ENCODE measurements at places on chromosomes 6 and 20.
A peak's percentile ranks its signal among the peaks of the same experiment; 100 is the strongest.

DNA sequence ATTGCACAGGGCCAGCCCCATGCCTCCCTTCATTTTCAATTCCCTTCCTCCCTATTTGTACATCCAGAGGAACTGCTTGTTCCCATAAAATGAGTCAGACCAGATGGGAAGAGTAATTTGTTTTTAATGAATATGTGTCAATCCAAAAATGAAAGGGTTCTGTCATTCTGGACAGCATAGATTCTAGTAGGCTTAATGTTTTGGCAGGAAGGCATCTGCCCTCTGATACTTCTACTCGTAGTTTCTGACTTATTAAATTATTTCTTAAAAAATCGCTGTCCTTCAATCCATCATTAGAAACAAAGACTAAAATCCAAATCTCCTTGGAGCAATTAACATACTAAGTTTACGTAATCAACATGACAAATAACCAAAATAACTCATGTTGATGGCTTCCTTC is 665.5 kb downstream of the TENT5A start:
- DNase-seq: no peak

DNA sequence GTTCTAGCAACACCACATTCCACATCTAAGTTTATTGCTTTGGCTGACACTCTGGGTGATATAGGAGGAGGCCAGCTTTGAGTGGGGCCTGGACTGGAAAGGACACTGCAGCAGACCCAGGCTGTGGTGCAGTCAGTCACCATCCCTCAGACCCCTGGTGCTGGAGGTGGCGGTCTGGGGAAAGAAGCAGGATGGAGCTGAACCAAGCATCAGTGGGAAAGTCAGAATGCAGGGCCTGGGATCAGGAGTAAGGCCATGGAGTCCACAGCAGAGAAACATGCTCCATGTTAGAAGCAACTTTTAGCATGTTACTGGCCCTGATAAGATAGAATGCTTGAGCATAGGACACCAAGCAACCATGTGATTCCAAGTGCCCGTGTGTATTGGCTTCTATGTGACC is 5.9 kb downstream of the HLA-A start:
- DNase-seq: no peak

DNA sequence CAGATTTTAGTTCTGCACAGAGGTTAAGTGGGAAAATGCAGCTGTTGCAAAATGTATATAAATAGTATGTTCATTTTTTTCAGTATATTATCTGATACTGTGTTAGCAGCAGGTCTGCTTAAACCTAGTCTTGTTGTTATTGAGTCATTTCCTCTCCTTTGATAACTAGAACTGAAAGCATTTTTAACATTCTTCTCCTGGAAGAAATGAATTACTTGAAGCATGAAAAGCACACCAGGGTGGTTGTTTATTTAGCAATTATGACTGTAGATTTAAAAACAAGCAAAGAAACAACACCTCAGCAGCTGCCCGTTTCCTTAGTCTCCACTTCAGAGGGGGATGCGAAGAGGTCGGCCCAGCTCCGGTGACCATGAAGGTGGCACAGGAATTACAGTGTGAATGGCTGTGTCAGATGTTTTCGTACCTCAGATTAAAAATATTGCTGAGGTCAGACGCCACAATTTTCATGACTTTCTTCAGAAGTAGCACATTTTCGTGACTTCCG is 53.5 kb downstream of the GOPC start:
- no peak for DNase-seq

- DNase-seq: no peak
Observed at GRCh38 chr20:46044896-46045295, 15.9 kb downstream of the SLC12A5 start.

DNA sequence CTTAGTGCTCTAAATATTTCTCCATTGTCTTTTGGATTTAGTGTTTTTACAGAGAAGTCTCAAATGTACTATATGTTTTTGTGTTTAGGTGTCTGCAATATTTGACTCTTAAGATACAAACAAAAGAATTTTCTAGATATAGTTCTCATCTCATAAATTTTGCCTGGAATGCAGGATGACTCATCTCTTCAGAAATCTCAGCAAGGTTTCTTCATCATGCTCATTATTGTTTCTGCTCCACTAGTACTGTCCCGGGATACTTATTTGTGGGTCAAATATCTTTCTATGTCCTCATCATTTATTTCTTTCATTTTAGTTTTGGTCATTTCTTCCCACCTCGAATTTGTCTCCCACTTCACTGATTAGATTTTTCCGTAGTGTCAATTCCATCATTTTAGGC is 9.5 kb downstream of the AHI1 start:
- DNase-seq: no peak

- no peak for DNase-seq
Observed at GRCh38 chr20:51249215-51249614, 226.3 kb upstream of the KCNG1 start.

GRCh38 chr6:119966484-119966883 is 616.9 kb upstream of the MAN1A1 start:
- DNase-seq: no peak

DNA sequence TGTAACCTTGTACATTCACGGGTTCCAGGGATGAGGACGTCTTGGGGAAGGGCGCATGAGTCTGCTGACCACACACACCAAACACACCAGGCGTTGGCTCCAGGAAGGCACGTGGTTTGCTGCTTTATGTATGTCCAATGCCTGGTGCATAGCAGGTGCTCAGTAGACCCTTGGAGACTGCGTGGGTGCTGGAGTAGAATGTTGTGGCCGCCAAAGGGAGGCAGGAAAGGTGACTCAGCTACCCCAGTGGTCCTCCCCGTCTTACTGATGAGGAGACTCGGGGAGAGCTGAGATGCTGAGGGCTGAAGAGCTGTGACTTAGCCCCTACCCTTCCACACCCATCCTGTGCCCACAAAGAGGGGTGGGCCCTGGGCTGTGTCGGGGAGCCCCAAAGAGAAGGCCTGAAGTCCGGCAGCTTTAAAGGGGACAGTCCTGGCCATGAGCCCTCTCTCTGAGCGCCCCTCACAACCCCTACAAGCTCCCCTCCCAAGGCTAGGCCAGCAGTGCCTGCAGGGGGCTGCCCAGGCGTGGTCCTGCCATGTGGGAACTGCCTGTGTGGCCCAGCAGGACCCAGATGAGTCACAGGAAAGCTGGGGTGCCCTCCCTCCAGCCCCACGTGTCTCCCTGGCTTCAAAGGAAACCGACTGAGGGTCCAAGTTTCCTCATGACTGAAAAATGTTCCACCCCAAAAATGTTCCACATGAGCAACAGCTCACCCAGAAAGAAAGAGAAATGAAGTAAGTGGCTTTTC is 28.0 kb upstream of the PTGIS start:
- peak; percentile 23 for DNase-seq

DNA sequence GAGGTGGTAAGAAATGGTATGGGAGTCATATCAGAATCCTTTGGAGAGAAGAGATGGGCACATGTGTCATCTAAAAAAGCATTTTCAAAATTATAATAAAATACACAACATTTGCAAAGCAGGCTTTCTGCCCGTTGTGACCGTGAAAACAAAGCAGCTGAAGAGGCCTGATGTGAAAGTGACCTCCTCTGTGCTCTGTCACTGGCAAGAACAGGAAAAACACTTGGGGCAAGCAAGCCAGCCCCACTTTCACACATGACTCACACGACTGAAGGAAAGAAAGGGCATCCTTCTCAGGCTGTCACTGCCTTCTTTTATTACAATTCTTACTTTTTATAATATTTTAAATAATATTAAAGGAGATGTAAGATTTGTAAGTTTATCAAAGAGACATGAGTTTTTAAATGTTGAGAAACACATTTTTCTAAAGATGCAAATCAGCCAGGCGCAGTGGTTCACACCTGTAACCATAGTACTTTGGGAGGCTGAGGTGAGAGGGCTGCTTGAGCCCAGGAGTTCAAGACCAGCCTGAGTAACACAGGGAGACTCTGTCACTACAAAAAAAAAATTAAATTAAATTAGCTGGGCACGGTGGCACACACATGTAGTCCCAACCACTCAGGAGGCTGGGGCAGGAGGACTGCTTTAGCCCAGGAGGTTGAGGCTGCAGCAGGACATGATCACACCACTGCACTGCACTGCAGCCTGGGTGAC is 143.7 kb downstream of the BTBD9 start:
- DNase-seq: no peak

DNA sequence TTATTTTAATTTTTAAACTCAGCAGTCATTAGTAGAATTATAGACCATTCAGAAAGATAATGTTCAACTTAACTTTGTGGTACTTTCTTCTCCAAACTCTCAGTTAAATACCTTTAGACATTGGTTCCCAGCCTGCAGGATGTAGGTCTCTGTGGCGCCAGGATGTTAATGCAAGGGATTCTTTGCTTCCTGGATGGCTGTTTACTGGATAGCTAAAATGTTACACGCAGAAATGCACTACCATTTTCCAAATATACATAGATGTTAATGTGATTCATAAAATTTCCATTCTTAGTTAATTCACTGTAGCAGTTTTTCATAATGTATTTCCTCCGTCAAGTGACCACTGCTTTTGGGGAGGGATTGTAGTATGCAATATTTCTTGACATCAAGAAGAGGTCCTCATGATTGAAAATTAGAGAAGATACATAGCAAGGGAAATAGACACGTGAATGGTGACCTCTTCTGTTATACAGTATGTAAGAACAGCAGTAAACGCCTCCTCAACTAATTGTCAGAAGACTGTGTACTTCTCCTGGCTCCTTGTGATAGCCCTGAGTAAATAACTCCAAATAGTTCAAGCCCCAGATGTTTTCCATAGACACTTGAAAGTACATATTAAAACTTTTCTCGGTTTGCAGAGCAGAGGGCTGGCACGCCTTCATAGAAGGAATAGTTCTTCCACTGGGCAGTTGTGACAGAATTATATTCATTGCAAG is 128.8 kb downstream of the LCA5 start:
- no peak for DNase-seq

GRCh38 chr20:38873050-38873581 is 53.1 kb upstream of the FAM83D start:
- DNase-seq: peak; percentile 58

DNA sequence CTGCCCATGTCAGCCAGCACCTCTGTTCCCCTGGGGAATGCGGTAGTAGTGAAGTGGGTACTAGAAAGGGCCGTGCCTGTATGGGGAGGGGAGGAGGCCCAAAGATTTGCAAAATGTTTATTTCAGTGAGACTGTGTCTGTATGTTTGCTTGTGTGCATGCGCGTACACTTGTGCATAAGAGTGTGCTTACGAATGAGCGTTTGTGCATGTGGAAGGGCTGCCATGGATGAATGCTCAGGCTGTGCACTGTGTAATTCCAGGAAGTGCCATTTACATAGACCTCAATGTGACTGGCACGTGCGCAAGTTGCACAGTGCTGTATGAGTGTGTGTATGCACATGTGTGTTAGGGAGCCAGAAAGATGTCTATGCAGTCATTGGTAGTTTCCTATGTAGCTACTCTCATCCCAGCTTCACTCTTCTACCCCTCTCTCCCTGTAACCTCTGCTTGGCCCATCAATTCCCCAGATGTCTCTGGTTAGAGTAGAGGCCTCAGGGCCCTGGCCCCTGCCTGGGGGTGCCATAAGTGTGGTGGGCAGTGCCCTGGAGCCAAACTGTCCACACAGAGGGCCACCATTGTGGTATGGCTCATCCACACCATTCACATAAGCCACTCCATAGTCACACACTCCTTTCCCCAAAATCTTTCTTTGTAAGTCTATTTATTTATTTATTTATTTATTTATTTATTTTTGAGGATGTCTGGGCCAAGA is 26.8 kb upstream of the SLC22A7 start:
- DNase-seq: no peak

- no peak for DNase-seq
Observed at GRCh38 chr20:45924391-45925261, 9.9 kb upstream of the PCIF1 start.

DNA sequence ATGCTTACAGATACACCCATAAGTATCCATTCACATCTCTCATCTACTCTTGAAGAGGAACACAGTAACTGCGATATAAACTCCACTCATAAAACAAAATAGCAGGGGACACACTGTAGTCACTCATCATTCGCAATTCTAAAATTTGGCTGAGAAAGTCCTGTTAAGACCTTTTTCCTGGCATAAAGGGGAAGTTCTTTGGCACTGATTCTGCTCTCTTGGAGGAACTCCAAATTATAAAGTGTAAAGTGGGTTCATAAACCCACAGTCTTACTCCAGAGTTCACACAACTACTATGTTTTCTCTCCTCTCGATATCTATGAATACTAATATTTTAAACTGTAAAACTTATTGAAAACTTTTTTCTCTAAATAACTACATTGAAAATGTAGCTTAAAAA is 80.6 kb downstream of the ADGB start:
- DNase-seq: no peak

DNA sequence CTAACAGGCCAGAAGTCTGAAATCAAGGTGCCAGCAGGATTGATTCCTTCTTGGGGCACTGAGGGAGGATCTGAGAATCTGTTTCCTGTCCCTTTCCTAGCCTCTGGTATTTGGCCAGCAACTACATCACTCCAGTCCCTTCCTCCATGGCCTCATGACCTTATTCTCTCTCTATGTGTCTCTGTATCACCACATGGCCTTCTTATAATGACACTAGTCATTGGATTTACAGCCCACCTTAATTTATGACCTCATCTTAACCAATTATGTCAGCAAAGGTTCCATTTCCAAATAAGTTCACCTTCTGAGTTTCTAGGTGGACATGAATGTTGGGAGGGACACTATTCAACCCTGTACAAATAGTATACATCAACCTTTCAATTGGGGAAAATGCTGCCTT is 29.3 kb downstream of the SCML4 start:
- no peak for DNase-seq

GRCh38 chr6:63352069-63352543 is 32.3 kb upstream of the LGSN start:
- no peak for DNase-seq

- DNase-seq: no peak
Observed at GRCh38 chr6:154763650-154764049, 30.4 kb downstream of the SCAF8 start.

DNA sequence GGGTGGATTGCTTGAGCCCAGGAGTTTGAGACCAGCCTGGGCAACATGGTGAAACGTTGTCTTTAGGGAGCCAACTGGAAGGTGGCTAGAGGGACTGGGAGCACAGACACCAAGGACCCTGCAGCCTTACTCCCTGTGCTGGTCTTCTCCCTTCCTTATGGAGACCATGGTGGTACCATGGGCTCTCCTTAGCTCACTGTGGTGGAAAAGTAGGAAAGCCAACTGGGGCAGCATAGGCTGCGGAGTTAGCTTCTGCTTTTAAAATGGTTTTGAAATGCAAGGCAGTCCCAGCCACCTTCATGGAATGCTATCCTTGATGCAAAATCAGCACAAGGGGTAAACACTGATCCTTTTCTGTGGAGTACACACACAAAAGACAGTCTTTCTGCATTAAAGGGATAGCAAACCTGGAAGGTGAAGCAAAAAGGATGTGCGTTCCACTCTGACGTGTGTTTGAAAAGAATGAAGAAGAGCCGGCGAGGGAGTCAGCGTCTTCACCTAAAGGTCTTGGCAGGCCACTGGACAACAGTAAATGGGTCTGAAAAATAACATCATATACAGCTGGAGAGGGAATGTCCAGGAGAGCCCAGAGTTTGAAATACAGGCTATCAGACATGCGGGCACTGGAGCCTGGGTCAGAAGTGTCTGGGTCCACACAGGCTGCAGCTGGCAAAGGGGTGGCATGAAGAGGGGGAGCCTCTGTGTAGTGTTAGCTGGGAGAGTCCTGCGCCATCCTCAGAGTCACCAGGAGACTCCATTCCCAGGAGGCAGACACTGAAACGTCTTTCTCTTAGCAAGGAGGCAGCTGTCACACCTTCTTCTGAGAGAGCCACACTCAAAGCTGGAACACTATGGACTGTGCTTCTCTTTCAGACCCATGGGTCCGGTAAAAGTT is 58.5 kb downstream of the GPR6 start:
- no peak for DNase-seq

Data from stimulated activated CD4-positive, alpha-beta T cell treated with anti-CD3 and anti-CD28 coated beads, Interleukin-15, amount 100 ng/mL, for 1 hour (primary cell).